ENCODE measurements at places on chromosomes 12 and 14.

GRCh38 chr12:111606767-111607230 lies 7.7 kb upstream of the ATXN2 start:
- no peak for DNase-seq

GRCh38 chr12:121034616-121035305 lies 4.3 kb downstream of the OASL start:
- DNase-seq, result no peak

- DNase-seq, result no peak
Observed at GRCh38 chr12:106739815-106740530, 34.5 kb upstream of the RIC8B start.

GRCh38 chr14:91420686-91421085 lies 3.1 kb upstream of the CCDC88C start:
- no peak for DNase-seq

DNA sequence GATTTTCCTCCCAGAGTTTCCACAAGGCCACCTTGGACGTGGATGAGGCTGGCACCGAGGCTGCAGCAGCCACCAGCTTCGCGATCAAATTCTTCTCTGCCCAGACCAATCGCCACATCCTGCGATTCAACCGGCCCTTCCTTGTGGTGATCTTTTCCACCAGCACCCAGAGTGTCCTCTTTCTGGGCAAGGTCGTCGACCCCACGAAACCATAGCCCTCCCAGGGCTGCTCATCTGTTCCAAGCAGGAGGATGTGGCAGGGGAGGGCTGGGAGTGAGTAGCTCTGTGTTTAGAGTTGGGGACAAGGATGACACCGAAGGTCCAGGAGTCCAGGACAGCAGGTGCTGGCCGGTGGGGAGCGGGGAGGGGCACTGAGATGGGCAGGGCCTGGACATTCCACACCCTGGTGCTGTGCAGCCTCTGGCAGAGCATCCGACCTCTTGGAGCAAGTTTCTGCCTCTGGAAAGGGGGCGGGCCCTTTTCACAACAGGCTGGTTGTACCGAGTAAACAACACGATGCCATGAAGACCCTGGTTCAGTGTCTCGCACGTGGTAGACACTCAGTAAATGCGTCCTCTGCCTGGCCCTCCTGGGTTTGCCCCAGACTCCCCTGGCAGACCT lies 8.2 kb downstream of the SERPINA4 start:
- DNase-seq, result no peak

DNA sequence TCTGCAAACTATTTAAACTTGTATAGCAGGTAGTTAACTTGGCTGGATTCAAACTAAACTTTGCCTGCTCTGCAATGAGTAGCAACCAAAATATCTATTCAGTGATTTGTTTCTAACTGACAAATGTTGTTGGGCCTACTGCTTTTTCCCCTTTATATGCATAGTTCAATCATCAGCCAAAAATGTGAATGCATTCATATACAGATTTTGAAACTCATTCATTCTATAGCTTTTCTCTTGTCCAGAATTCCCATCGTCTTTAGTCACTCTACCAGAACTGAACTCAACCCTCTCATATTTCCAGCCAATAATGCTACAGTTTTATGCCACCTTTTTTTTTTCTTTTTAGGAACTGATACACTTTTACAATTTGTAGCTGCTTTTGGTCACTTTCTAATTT lies 599.8 kb downstream of the RPL10L start:
- no peak for DNase-seq

DNA sequence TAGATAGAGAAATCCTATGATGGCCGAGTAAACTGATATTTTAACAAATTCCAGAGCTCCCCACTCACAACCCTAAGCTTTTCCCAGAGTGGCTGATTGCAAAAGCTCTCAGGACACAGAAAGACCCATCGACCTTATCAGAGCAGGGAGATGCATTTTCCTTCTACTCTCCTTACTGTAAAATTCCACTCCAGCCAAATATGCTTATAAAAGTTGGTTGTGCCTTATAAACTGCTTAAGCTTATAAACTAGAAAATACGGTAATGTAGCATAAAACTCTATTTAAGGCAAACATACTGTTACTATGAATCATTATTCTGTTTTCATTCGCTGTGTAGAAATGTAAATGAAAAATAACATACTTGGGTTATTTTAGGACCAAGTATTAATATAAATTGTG lies 41.6 kb upstream of the TRHDE start:
- no peak for DNase-seq

DNA sequence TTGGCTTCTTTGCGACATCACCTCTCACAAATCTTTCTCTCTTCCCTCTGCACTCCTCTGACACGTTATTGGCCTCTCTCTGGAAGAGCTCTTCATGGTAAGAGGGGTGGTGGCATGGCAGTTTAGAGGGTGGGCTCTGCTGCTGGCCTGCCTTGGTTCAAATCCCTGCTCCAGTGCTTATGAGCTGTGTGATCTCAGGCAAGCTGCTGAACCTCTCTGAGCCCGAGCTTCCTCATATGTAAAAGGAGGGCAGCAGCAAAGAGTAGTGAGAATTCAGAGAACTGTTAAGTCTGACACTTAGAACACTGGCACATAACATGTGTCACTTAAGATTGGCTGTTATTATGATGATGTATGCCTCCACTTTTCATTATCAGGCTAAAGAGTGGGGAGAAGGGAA lies 118.3 kb downstream of the RBM19 start:
- DNase-seq, result no peak

DNA sequence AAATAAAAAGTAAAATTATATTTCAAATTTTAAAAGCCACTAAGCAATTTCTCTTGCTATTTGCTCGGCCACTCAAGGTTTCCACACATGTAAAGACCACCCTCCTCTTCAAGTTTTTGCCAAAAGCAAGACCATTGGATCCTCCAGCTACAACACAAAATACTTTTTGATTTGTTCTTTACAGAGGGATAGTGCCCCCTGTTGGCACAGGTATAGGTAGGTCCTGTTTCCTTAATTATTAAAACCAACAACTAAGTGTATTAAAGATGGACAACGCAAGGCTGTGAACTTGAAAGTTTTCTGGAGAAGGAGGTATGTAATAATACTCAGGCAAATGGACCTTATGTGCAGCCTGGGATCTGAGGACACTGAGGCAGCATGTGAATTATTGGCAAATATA lies 23.8 kb downstream of the ATP6V1D start:
- no peak for DNase-seq

DNA sequence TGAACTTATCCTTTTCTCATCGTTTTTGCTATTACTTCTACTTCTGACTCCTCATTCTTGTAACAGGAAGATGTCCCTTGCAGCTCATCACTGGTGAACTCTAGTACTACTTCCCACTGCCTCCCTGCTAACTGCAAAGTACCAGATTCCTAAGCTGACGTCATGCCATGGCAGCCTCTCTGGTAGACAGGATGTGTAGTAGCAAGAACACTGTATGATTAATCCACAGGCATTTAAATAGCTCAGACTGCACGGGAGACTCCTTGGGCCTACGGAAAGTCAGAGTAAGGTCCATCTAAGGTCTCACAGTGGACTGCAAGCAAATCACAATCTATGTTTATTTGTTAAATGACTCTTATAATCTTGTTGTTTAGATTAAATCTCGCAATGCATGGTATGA lies 43.5 kb downstream of the DNAI7 start:
- no peak for DNase-seq

DNA sequence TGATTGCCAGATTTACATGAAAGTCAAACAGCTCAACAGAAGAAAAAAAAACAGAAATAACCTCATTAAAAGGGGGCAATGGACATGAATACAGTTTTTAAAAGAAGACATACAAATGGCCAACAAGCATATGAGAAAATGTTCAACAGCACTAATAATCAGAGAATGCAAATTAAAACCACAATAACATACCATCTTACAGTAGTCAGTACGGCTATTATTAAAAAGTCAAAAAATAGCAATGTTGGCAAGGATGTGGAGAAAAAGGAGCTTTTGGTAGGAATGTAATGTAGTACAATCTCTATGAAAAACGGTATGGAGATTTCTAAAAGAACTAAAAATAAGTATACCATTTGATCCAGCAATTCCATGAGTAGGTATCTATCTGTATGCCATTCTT lies 272.1 kb downstream of the CEP128 start:
- no peak for DNase-seq

GRCh38 chr12:108370415-108370814 lies 31.3 kb upstream of the CMKLR1 start:
- no peak for DNase-seq

DNA sequence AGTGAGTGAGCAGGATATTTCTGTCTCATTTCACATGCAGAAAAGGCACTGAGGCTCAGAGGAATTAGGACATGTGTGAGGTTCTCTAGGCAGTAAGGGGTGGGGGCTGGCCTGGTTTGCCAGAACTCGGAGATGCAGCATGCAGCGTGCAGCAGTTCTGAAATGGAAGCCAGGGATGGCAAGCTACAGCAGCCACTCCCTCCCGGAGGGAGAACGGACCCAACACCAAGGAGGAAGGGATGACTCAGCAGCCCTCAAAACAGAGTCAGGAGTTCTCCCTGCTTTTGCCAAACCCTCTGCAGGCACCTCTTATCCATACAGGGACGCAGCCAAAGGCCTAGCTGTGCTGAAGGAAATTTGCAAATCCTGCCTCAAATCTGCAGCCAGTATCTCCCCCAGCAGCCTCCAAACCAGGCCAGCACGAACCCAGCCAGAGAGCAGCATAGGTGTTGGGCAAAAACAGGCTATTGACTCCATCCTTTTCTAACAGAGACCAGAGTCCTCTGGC lies 10.3 kb upstream of the SERPINA3 start:
- DNase-seq, result no peak
